ENCODE measurements at places on chromosomes 6 and 20. TPM values are rescaled to one million over a fixed set of nuclear protein-coding genes. Genes with fewer than 3 reads are reported as not detected.

PDE10A gene
- total RNA-seq, result 15.6 TPM

BMP5 gene
- not detected for total RNA-seq

GNAS-AS1 gene
- total RNA-seq, result 0.42 TPM

GRCh38 chr6:159758031-159759001 is 3.5 kb upstream of the ACAT2 start:
- DNase-seq, result no peak

DNA sequence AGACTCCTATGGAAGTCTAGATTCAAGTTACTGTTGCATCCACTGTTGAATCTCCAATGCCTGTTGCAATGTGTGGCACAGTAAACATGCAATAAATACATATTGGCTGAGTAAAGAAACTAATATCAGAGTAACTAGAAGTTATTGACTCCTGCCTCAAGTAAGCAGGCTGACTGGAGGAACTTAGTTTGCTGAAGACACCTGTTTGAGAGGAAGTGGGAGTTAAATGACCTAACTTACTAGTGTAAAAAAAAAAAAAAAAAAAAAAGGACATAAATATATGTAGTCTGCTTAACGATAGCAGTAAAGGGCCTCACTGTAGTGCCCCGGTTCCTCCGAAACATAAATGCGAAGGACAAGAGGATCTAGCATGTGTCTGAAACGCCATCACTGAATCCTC is 249.8 kb upstream of the PRDM1 start:
- no peak for DNase-seq

GRCh38 chr6:136410201-136411024 is 120.8 kb upstream of the BCLAF1 start:
- DNase-seq, result no peak

DNA sequence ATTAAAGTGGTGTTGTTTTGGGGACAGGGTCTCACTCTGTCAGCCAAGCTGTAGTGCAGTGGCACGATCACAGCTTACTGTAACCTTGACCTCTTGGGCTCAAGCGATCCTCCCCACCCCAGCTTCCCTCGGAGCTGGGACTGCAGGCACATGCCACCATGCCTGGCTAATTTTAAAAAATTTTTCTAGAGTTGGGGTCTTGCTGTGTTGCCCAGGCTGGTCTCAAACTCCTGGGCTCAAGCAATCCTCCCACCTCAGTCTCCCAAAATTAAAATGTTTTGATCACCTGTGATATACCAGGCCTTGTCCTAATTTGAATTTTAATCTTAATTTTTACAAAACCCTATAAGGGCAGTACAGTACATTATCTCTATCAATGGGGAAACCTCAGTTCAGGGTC is 25.5 kb downstream of the ACOT13 start:
- no peak for DNase-seq

DNA sequence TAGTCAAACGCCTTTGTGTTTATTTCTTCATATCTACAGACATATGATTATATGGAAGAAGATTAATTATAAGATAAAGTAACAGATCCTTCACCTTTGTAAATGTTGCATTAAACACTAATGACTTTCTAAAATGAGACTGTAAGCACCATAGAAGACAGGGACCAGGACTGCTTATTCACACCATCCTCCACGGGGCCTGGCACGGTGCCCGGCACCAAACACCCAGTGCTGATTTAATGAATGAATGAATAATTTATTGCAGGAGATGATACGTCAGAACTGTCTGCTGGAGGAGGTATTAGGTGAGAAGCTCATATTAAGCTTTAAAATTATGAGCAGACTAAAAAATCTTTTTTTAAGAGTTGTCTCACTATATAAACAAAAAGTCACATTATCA is 88.3 kb downstream of the SLX4IP start:
- no peak for DNase-seq

PRL gene
- 0.58 TPM for total RNA-seq

RPRD1B gene
- total RNA-seq, result 24.4 TPM

- no peak for DNase-seq
These were observed 111.4 kb upstream of the HDGFL1 start for GRCh38 chr6:22457996-22458395.

C6orf132 gene
- 1.3 TPM for total RNA-seq

GRCh38 chr6:144119376-144119775 is 24.0 kb upstream of the SF3B5 start:
- DNase-seq, result no peak

GRCh38 chr20:37899105-37900045 is 3.6 kb upstream of the VSTM2L start:
- no peak for DNase-seq

TFAP2A gene
- 1.9 TPM for total RNA-seq

SRPK1 gene
- total RNA-seq, result 32.9 TPM

- no peak for DNase-seq
These were observed 92.4 kb downstream of the DST start for GRCh38 chr6:56550301-56550700.

BPIFA1 gene
- total RNA-seq, result not detected

DNA sequence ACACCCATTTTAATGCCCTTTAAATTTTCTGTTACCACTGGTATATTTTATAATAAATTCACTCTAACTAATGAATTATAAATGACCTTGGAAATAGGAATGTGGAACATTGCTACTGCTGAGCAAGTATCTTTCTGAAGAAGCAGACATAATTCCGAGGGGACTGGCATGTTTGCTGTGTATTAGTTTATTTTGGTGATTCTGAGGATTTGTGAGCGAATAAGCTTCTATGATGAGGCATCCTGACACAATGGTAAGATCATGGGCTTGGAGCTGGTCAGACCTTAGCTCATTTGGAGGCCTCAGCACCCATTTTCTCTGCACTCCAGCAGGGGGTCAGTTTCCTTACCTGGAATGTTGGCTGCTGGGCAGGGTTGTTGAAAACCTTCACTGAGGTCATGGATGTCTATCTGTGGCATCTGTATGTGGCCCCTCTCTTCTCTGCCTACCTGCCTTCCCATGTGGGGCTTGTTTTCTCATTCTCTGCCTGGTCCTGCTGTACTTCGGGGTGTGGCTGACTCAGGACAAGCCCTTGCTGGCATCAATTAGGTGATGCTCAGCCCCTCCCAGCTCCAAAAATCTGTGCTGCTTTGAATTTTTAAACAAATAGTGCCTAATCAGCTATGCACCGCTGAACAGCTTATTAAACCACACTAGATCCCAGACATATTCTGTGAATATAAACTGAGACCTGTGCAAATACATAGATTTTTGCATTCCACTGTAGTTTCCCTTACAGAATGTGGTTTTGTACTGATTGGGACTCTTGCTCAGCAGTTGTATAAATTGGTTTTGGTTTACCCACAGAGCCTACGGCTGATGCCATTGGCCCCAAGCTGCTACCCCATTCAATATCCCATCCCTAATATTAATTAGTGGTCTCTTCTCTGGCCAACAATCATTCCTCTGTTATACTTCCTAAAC is 10.7 kb downstream of the ARID1B start:
- DNase-seq, result no peak
